NCI-H1048 (cell line): ENCODE measurements at places on chromosomes 11 and 22.
A peak's percentile ranks its signal among the peaks of the same experiment; 100 is the strongest.

DNA sequence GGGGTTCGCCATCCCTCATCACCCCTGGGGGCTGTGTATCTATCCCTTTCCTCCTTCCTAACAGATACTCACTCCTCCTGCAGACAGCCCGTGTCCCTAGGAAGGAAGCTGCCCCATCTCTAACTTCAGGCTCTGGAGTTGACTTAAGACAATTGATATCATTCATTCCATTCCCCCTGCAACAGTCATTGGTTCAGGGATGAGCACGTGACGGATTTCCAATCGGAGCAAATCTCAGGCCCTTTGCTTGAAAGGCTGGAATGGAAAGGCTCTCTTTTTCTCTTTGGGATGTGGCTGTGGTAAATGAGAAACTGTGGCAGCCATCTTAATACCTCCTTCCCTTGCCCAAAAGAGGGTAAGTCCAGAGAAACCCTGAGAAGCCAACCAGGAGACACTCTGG lies 5.0 kb upstream of the SCUBE2 start:
- DNase-seq: no peak

- DNase-seq: no peak
Observed at GRCh38 chr22:20004464-20004863, 12.2 kb downstream of the ARVCF start.

DNA sequence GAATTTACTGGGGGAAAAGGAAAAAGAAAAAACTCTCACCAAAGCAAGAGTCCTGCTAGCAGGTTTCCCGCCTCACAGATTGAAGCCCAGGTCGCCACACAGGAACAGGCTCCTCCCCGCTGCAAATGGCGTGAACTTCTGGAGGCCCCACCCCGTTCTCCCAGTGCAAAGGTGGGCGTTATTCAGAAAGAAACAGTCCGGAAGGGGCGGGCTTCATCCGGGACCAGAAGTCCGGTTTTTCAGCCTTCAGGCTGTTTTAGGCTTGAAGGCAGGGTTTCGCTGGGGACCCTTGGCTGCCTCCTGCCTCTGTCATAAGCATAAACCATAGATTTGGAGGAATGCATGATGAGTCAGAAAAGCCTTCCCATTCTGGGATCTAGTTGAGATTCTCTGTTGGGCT lies 148.3 kb upstream of the POU2AF2 start:
- DNase-seq: no peak

DNA sequence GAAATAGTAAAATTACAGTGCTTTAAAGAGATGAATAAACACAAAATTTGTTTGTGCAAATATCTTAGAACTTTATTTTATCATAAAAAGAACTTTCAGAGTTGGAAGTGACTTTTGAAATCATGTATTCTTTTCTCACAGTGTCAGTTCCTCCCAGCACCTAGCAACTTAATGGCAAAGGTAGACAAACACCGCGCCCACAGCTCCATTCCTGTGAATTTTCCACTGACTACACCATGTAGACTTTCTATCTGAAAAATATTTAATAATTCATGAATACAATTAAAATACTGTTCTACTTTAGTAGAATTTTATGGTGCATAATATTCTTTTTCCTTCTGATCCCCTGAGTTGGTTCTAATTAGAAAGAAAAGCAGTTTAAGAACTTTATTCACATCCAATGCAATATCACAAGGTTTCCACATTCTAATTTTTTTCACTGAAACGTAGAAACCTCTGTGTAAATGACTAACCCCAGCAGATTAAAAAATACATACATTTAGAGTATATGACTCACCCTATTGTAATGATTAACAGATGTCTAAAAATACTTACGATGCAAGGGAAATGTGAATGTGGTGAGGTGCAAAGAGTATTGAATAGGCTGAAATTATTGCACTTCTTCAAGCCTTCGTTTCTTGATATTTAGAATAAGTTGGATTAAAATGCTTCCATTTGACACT lies 218.2 kb upstream of the CCDC179 start:
- DNase-seq: no peak

- DNase-seq: no peak
Observed at GRCh38 chr11:119382101-119382500, 611 bp upstream of the USP2 start.

DNA sequence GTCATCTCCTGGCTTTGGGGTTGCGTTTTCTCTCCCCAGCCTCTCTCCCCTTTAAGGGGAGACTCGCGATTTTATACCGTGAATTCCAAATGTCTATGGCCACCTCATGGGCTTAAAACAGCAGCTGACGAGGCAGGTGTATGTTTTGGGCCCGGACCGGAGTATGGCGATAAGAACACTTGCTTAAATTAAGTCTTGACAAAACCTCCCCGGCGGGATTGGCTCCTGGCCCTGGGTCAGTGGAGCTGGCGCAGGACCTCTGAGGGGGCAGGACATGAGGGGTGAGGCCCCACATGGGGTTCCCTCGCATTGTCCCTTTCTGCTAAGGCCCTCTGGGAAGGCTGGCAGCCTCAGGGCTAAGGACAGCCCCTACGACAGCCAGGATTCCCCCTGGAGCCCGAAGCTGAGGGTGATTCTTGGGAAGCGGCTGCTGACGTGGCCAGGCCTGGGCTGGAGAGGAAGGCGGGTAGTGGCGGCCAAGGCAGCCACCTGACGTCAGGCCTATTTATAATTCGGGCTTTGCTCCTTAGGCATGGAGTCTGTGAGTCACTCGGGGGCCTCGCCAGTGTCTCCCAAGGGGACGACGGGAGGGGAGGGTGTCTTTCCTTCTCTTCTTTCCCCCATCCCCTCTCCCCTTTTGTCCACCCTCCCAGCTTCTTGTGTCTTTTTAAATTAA lies 12.7 kb downstream of the MYO18B start:
- no peak for DNase-seq

GRCh38 chr11:87722756-87723565 lies 452.3 kb downstream of the RAB38 start:
- DNase-seq: peak; percentile 40

GRCh38 chr11:109374032-109374431 lies 48.0 kb upstream of the C11orf87 start:
- no peak for DNase-seq

DNA sequence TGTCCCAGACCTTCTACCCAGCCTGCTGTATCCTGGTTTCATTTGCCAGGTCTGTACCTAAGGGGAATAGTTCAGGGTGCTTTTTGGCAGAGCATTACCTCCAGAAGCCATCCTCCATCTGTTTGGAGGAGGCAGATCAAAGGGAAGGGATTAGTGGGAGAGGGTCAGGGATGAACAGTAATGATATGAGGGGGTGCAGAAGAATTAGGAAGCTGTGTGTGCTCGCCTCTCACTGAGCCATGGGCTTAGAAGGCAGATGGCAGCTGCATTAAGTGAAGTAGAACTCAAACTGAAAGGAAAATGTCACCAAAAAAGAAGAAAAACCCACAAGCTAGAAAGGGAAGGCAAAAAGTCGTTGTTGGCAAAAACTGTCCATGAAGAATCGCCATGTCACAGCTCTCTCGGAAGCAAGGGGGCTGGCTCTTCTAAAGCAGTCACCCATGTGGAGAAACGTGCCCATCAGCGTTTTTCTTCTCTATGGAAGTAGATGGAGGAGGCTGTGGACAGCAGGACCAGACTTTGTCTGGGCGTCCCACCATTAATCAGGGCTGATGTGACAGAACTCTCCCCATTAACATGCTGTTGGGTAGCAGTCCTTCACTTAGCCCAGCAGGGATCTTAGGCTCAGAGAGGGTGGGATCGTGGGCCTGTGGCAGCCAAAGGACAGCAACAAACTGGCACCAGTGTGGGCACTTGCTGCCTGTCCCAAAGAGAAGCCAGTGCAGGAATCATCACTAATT lies 46.8 kb downstream of the CEP164 start:
- no peak for DNase-seq

DNA sequence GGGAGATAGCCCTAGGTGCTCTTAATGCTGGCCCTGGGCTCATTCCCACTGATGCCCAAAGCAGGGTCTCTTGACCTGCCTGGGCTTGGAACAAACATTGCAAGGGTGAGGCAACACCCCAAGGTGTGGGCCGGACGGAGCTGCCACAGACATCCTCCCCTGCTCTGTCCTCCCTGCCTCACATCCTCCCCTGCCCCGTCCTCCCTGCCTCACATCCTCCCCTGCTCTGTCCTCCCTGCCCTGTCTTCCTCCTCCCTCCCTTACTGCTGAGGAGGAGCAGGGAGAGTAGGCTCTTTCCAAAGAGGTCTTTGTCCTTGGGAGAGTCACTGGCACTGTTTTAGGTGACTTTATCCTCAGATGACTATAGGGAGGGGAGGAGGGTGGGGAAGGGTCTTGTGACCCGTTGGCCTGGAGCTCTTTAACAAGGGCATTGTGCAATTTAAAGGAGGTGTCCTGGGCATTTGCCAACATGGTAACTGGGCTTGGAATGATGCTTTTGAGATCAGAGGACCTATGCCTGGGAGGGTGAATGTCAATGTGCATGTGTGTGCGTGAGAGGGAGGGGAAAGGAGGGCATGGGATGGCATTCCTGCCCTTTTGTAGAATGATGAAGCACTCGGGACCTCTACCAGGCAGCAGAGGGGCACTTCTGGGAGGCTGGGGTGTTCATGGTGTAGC lies 700 bp downstream of the FAM180B start:
- no peak for DNase-seq

GRCh38 chr22:40281717-40282116 lies 64.6 kb upstream of the ADSL start:
- DNase-seq: no peak

DNA sequence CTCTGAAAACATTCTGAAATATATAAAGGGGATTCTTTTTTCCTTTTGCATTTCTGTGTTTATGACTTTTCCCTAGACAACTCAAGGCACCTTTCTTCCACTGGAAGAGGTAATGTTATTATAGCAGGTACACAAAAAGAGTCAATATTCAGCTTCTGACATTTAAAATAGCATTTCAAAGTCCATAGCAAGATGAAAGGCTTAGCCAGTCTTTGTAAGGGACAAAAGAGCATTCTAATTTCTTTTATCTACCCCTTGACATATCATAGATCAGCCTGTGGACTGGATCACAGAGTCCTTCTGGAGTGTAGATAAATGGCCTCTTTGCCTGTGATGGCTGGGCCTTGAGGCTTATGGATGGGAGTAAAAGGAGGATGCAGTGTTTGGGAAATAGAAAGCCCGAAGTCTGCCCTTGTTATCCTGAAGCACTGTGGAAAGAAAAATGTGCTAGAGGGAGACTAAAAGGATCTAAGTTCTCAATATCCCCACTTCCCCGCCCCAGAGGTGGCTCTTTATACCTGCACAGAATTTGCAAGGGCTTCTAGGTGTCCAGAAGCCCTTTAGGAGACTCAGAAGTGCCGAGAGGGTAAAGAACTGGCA lies 1.6 kb upstream of the HEPACAM start:
- no peak for DNase-seq

DNA sequence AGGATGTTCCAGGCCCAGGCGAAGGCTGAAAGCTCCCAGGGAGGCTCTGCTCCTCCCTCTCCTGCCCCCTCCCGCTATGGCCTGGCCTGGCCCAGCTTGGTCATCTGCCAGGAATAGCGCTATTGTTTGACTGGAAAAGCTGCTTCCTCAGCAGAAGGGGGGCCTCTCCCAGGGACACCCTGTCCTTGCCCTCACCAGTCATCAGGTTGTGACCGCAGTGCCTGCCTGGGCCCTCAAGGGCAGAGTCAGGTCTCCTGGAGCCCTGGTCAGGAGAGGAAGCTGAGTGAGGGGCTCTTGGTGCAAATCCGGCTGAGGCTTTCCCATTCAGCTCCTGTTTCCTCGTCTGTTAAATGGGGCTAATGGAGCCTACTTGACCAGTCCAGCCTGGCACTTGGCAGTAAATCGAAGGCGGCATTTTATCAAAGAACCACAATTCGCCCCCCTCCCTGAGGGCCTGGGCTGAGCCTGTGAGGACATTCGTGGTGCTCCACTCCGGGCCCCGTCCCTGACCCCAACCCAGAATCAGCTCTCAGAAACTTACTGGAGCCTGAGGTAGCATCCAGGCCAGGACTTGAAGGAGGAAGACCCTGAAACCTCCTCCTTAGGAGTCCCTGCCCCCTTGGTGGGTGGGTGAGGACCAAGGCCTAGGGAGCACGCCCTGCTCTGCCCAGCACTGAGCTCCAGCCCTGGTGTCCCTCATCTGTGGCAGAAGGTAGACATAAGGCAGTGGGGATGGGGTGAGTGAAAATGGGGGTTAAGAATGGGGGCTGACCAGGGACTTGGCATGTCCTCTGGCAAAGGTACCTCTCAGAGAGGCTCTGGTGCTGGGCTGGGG lies 2.0 kb upstream of the CASTOR1 start:
- DNase-seq: no peak

GRCh38 chr11:12577725-12578644 lies 96.2 kb upstream of the TEAD1 start:
- no peak for DNase-seq

DNA sequence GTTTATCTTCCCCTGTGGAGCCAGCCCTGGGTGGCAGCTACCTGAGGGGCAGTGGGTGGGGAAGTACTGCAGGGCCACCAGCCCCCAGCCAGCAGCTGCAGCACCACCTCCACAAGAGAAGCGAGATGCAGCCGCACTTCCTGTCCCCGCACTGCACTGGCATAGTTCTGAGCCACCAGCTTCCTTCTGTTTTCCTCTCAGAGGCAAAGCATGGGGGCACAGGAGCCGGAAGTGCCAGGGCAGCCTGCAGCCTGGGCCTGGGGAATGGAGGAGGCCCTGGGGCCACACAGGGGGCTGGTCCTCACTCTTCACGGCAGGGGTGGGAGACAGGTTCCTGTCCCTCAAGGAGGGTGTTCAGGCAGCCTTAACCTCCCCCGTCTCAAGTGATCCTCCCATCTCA lies 11.9 kb upstream of the SH3BP1 start:
- DNase-seq: no peak

DNA sequence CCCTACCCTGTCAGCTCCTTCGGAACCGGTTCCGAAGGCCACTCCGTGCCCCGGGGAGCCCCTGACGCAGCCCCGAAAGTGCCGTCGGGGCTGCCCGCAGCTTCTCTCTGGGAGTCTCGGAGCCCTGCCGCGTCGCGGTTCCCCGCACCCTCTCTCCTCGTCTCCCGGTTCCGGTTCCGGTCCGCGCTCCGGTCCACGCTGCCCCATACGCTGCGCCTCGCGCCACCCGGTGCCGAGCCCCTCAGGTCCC lies 618 bp downstream of the MTA2 start:
- no peak for DNase-seq

DNA sequence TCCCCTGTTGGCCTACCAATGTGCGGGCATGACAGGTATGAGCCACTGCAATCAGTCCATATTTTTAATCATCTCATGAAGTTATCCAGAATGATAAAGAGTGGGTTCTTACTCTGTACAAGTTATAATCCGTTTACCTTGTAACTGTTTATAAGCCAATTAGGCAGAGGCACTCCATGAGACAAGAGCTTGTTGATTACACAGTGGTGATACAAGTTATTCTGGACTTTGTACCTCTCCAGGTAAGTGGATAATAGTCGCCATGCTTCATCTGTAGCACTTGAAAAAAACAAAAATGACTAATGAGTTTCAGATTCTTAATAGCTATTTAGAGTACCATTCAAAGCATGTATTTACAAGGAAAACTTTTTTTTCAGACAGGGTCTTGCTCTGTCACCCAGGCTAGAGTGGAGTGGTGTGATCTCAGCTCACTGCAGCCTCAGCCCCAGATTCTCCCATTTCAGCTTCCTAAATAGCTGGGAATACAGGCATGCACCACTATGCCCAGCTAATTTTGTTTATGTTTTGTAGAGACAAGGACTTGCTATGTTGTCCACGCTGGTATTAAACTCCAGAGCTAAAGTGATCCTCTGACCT lies 17.7 kb upstream of the FNBP4 start:
- no peak for DNase-seq
